ENCODE measurements at places on chromosomes 2 and 18.

DNA sequence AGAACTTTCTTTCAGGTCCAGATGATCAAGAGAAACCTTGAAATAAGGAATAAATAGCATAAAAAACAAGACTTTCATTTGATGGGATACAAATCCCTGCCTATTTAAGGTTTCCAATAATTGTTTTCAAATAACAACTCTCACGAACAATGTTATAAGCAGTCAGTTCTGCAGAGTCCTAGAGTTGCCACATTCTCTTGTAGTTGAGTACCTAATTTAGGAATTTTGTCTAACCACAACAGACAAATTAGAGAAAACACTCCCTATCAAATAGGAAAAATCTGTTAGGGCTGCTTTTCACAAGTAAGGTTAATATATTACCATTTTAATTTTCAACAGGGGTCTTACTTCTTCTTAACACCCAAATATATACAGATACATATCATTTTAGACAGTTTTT, 130.1 kb upstream of the CDH20 start:
- DNase-seq = no peak

DNA sequence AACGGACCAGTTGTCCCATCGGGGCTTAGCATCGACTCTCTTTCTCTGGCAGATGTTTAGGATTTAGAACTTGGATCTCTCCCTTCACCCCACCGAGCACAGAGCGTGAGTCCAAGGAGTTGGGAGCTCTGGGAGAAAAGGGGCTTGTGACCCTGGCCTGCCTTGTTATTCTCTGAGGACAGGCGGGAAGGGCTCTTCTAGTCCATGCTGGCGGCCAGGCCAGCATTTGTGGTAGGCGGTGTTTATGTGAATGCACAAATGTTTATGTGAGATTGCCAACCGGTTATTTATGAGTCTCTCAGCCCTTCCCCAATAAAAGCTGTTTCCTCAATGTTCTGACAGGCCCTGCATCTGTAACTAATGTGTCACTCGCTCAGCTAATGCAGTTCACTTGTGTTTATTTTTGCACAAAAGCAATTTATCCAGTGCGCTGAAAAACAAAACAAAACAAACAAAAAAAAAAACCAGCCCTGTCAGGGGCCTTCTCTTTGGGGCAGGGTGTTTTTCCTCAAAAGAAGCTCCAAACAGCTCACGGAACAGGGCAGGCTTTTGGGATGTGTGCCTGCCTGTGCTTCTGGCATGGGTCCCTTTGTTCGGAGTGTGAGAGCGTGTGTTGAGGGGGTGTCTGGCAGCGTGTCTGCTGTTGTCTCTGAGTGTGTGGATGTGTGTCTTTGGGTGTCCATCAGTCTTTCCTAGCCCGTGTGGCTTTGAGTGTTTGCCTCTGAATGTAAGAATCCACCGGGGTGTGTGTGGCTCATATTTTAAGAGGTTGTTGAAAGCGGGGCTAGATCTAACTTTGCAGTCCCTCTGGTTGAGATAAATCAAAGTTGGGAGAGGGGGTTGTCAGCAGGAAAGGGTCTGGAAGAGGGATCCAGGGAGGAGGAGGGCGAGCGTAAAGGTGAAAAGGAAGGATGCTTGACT, 52.8 kb upstream of the HAAO start:
- no peak for DNase-seq

GRCh38 chr18:75183973-75184493, 24.9 kb downstream of the PTGR3 start:
- no peak for DNase-seq

DNA sequence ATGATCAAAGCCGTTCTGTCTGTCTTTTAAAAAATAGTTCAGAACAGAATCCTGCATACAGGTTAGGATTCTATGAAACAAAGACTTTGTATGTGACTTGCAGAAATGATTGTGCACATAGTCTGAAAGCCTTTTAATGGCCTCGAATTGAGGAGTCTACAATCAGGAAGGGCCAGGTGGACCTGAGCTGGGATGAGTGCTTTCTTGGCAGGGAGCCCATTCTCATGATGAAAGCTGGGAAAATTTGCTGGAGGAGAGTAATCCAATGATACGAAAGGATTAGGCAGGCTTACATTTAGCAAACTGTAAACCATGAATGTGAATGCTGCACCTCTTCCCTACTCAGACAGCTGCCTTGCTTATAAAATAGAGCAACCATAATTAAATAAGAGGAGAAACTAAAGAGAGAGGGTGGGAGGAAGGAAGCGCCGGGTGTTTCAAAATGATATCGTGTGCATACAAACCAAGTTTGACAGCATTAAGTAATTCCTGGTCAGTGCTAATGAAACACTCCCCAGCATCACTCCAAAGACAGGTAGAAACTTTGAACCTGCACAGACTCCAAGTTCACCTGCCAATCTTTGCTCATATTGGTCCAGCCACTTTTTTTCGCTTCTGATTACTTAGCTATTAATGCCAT, 23.7 kb upstream of the CXCR4 start:
- DNase-seq = no peak

- DNase-seq = no peak
Measured at GRCh38 chr2:193103064-193103463, 908.3 kb upstream of the TMEFF2 start.

DNA sequence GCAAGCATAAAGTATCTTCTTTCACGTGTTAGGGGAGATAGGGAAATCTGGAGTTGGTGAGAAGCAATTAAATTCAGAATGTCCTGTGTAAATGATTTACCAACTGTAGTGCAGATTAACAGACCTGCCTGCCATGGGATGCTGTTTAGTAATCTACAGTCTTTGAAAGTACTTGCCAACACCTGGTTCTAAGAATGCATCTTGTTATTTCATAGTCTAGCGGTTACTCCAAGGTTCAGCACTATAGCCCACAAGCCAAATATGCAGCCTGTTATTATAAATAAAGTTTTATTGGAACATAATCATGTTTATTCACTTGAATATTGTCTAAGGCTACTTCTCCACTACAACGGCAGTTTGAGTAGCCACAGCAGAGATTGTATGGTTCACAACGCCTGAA, 100.8 kb downstream of the OSBPL6 start:
- DNase-seq = no peak

GRCh38 chr18:63971320-63972001, 1.6 kb downstream of the SERPINB8 start:
- DNase-seq = no peak

DNA sequence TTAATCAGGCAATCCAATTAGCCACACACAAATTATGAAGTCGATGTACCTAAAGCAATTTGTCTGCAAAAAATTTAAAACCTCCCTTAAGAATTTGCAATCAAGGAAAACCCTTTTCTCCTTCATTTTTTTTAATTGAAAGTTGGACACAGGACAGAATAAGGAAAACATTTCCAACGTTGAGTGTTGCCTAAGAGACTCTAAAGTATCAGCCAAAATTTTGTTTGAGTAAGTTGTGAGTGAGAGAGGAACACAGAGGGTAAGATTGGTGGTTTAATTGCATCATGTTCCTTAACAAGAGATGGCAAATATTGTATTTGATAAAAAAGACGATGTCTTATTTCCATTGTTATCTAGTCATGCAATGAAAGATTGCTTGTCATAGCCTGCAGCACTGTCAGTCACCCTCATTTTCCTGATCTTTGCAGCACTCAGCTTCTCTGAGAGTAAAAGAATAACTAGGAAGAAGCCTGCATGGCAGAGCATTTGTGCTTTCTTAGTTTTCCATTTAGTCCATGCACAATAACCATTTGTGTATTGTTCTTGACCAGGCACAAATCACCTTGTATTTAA, 115.5 kb downstream of the ICOS start:
- no peak for DNase-seq

- DNase-seq = no peak
Measured at GRCh38 chr18:69330385-69331005, 70.2 kb upstream of the DOK6 start.

DNA sequence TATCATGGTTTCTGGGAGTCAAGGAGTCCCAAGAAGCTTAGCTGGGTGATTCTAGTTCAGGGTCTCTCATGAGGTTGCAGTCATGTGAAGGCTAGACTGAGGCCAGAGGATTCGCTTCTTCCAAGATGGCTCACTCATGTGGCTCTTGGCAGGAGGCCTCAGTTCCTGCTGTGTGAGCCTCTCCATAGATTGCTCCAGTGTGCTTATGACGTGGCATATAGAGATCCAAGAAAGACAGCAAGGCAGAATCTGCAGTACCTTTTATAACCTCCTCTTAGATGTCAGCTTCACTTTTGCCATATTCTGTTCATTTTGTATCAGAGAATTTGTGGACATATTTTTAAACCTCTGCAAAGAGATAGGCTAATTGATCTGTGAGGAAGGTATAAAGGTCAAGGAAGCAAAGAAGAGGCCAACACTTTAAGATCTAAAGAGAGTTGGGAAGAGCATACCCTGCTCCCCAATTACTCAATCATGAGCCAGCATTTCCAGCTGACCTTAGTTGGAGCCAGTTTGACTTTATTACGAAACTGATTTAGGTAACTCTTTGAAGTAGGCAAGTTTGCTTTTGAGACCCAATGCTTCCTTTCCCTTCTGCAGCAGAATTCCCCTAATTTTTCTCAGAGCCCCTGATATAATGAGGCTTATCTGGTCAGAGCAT, 134.7 kb downstream of the EML6 start:
- no peak for DNase-seq

DNA sequence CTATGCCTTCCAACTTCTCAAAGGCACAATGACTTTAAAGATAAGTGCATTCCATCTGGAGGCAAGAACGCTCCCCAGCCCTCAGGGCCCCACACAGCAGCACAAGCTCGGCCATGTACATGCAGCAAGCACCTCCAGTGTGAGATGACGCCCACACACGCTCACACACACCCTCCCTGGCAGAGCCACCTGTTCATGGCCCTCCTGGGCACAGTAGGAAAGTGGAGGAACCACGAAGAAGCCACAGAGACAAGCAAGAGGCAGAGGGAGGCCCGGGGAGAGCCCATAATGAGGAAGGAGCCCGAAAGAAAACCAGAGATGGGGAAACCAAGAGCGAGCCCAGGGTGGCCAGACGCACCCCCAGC, 21.7 kb downstream of the BIN1 start:
- no peak for DNase-seq

GRCh38 chr2:234165421-234165820, 114.9 kb downstream of the SPP2 start:
- DNase-seq = no peak

- DNase-seq = no peak
Measured at GRCh38 chr2:235238537-235238936, 255.3 kb upstream of the AGAP1 start.

GRCh38 chr2:50466685-50467084, 565.2 kb downstream of the NRXN1 start:
- no peak for DNase-seq

- no peak for DNase-seq
Measured at GRCh38 chr2:24739354-24740025, 53.7 kb downstream of the PTRHD1 start.

GRCh38 chr2:43020296-43020695, 206.1 kb downstream of the ZFP36L2 start:
- DNase-seq = no peak

DNA sequence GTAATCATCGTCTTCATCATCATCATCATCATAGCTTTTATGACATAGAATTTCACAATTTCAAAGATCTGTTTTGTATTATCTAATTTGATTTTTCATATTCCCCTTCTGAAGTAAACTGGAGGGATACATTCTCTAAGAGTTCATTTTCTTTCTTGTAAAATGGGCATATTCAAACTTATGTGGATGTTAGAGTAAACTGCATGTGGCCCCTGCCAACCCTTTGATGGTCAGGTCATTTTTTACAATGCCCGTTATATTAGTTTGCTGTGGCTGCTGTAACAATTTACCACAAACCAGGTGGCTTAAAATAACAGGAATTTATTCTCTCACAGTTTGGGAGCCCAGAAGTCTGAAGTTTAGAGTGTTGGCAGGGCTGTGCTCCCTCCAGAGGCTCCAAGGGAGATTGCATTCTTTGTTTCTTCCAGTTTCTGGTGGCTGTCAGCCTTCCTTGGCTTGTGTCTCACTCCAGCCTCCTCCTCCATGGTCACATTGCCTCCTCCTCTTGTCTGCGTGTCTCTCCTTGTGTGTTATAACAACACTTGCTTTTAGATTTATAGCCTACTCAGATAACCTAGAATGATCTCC, 127.5 kb upstream of the MMADHC start:
- no peak for DNase-seq

- DNase-seq = no peak
Measured at GRCh38 chr2:48728295-48728694, 27.2 kb downstream of the LHCGR start.

DNA sequence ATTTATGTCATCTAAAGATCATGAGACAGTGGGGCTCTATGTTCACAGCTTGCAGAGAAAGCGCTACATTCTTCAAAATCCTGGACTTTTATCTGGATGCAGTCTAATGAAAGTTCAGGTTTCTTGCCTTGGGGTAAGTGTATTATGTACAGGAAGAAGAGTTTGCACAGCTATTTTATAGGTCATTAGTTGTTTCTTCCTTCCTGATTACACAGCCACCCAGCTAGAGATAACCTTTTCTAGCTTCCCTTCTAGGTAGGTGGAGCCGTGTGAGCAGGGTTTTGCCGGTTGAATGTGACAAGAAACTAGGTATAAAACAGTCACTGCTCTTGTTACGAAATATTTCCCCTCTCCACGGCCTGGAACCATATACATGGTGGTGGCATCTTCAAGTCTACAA, 800.8 kb upstream of the SOX11 start:
- no peak for DNase-seq

- DNase-seq = no peak
Measured at GRCh38 chr2:132651115-132652045, 18.6 kb downstream of the LYPD1 start.

GRCh38 chr18:62588217-62588616, 65.4 kb downstream of the ZCCHC2 start:
- no peak for DNase-seq

GRCh38 chr2:123080331-123080730, 944.8 kb upstream of the CNTNAP5 start:
- DNase-seq = no peak

DNA sequence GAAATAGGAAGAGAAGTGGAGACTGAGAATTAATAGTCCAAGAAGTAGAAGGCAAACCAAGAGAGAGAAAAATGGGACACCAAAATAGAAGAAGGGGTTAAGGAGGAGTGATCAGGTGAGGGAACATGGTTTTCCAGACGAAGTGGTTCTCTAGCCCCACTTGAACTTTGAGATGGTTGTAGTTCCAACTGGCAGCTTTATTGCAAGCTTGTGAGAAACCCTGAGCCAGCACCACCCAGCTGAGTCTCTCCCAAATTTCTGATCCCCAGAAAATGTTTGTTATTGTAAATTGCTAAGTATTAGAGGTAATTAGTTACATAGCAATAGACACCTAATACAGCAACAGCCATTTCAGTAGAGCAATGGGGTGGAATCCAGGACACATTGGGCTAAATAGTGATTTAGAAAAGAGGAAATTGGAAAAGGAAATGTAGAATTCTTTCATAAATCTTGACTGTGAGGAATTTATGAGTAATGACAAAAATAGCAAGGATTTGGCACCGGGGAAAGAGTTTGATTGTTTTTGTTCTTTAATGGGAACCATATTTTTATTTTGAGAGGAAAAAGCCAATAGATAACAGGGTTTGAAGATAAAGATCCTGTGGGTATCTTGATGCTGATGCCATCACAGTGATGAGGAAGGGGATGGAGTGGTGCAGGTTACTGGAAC, 62.1 kb upstream of the XDH start:
- no peak for DNase-seq

DNA sequence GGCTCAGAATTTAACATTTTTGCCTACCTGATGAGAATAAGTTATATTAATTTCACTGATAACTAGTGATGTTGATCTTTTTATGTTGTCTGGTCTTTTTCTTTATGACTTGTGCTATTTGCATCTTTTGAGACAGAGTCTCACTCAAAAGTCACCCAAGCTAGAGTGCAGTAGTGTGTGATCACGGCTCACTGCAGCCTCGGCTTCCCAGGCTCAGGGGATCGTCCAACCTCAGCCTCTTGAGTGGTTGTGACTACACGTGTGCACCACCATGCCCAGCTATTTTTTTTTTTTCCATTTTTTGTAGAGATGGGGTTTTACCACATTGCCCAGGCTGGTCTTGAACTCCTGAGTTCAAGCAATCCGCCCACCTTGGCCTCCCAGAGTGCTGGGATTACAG, 7.5 kb downstream of the SMCHD1 start:
- no peak for DNase-seq

Data from stimulated activated CD4-positive, alpha-beta T cell treated with anti-CD3 and anti-CD28 coated beads, Interleukin-12 subunit alpha, Interleukin-12 subunit beta, amount 100 ng/mL, for 24 hours (primary cell).